ENCODE measurements at places on chromosomes 7 and 10.

- DNase-seq = no peak
These were observed 990.1 kb downstream of the CNTNAP2 start for GRCh38 chr7:147106746-147107145.

GRCh38 chr10:103648251-103648635 lies 154.7 kb downstream of the NEURL1 start:
- no peak for DNase-seq

- no peak for DNase-seq
These were observed 123.0 kb upstream of the SVIL start for GRCh38 chr10:29757551-29758297.

DNA sequence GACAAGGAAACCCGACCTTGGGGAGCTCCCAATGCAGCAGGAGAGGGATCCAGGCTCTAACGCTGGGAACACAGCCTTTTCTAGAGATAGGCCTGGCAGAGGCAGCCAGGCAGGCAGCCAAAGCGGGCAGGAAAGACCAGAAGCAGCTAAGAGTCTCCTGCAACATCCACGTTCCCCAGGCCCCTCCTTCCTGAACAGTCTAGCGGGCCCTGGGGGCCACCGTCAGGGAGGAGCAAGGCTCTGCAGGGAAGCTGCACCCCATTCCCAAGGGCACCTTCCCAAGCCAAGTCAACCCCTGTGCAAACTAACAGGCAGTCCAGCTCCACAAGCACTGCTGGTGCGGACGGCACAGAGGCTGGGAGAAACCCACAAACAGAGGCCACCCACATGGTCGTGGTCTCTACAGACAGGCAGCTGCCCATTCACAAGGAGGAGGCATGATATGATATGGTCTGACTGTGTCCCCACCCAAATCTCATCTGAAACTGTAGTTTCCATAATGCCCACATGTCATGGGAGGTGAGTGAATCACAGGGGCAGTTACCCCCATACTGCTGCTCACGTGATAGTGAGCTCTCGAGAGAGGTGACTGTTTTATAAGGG lies 115.7 kb downstream of the MAD1L1 start:
- DNase-seq = no peak

- no peak for DNase-seq
These were observed 32.0 kb downstream of the C10orf53 start for GRCh38 chr10:49711481-49711880.

GRCh38 chr7:124072603-124073309 lies 39.9 kb upstream of the TMEM229A start:
- DNase-seq = no peak

DNA sequence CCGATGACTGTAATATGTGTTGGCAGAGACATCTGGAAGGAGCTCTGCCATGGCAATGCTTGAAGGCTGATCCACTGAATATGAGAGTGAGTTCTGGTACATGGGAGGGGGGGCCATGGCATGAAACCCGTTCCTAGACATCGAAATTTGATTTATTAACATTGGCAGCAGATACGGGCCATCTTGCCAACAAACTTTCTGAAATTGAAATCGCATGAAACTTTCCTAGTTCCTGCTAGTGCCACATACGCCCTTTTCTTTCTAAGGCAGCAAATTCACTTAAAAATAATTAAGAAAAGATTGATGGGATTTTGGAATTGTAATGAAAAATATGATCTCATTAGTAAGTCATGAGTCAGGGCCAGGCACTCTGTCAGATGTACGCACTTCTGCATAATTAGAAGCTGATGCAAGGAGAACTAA lies 91.8 kb upstream of the KMT2C start:
- DNase-seq = no peak

- no peak for DNase-seq
These were observed 61.3 kb downstream of the CACNA2D1 start for GRCh38 chr7:82382276-82382675.

DNA sequence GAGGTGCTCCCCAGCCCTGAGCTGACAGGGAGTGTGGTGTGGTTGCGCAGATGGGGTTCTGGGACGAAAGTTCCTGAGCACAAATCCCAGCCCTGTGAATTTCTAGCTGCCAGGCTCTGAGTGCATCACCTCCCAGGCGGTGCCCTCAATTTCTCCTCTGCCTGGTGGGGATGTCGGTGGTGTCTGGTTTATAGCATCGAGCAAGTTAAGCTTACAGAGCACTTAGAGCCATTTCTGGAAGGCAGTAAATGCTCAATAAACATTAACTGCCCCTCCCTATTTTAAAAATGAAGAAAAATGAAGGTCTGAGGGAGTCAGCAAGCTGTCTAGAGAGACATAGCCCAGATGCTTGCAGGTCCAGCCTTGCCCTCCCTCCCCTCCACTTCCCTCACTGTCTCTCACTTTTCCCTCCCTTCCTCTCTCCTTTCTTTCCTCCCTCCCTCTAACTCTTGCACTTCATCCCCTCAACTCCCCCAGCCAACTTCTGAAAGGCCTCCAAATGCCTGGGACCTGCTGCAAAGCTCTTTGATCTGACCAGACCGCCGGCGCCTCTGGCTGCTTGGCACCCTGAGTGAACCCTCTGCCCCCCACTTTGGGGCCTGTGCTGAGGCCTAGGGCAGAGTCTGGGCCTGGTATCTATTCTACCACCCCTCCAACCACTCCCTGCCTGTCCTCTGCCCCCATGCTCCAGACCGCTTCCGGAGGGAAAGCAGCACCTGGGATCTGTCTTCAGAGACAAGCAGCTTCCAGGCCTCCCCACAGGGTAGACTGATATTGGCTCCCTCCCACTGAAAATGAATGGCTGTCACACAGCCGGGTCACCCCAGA lies 438.3 kb downstream of the RPS24 start:
- peak; percentile 35 for DNase-seq

DNA sequence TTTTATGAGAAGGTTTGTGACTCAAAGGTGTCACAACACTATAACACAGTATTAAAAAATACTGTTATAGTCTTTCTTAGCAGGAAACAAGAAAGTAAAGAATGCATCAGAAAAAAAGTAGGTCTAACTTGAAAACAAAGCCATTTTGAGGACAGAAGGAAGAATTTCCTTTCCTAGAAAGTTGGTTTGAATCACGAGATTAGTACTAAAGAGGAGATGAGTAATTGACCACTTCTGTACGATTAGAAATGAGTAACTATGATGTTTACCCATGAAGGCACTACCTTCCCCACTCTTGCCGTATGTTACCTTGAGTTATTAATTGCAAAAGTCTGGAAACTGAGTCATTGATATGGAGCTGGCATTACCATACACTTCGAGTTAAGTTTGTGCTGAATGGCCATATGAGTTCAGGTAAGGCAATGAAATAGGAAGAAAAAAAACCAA lies 65.2 kb downstream of the FAM185A start:
- no peak for DNase-seq

- peak; percentile 61 for DNase-seq
These were observed 1.8 kb downstream of the PFKFB3 start for GRCh38 chr10:6204341-6205191.

- DNase-seq = no peak
These were observed 176.0 kb downstream of the EXOC4 start for GRCh38 chr7:133428876-133429275.

- no peak for DNase-seq
These were observed 445.9 kb upstream of the LRRN3 start for GRCh38 chr7:110645060-110645459.

GRCh38 chr10:75508239-75508813 lies 76.9 kb downstream of the LRMDA start:
- no peak for DNase-seq

- DNase-seq = no peak
These were observed 147.7 kb downstream of the ACTR3B start for GRCh38 chr7:152907042-152907761.

- no peak for DNase-seq
These were observed 9.1 kb upstream of the ZYX start for GRCh38 chr7:143372070-143372469.

GRCh38 chr7:82343716-82344115 lies 99.9 kb downstream of the CACNA2D1 start:
- DNase-seq = no peak

DNA sequence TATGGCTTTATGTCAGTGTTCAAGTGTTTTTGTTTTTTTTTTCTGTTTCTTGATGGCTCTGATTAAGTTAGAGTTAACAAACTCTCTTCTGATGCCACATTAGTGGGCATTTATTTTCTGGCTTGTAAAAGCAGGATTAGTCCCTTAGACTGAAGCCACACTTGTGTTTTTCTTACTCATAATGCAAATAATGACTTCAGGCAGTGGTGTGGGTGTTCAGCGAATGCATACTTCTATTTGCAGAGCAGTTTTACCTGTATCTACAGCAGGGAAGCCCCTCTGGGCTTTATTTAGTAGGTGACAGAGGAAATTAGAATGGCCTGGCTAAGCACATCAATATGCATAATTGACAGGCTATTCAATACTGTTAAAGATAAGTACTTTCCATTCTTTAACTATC lies 79.9 kb downstream of the CNNM2 start:
- DNase-seq = no peak

DNA sequence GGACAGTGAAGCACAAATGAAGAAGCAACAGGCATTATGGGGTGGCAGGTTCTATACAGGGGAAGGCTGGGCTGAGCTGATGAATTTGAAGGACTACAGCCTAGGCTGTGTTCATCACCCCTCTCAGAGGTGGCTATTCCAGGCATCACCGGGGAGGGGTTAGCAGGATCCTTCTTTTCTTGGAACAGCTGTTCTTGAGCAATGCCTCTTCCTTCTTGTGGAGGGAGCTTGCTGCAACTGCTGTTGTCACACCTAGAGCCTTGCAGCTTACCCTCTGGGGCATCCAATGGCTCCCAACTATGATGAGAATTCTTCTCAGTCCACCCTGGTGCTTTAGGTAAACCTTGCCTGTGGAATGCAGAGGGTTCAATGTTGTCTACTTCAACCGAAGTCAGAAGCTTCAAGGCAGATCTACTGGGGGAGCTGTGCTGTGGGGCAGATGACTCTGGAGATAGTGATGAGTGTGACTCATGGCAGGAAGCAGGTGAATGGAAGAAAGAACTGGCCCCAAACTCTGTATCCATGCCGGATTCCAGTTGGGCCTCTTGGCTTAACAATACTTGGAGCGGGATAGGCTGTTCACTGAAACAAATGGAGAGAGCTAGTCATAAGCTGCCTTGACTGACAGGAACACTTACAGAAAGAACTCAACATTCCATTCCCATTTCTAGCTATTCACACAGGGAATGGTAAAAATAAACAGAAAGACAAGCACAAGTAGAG lies 21.5 kb upstream of the PPP3CB start:
- DNase-seq = no peak

- DNase-seq = no peak
These were observed 6.5 kb downstream of the SLC13A1 start for GRCh38 chr7:123193235-123193634.

DNA sequence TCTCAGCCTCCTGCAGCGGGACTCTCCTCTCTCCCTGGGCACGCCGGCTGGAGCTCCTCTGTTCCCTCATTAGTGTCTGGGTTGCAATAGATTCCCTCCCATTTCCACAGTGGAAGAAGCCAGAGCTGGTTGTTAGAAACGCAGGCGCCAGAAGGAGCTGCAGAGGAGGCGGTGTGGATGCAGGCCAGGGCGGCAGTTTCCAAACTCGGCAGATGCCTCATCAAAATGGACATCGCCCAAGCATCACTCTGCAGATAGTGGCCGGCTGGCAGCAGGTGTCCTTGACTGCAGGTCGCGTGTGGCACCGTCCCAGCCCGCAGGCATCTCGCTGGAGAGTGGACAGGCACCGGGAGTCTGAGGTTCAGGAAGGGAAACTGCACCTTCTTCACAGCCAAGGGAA lies 201.8 kb downstream of the TCERG1L start:
- DNase-seq = no peak

GRCh38 chr10:48590945-48591344 lies 13.9 kb downstream of the ARHGAP22 start:
- no peak for DNase-seq

- DNase-seq = no peak
These were observed 1016.5 kb downstream of the GRM8 start for GRCh38 chr7:126236261-126236660.

DNA sequence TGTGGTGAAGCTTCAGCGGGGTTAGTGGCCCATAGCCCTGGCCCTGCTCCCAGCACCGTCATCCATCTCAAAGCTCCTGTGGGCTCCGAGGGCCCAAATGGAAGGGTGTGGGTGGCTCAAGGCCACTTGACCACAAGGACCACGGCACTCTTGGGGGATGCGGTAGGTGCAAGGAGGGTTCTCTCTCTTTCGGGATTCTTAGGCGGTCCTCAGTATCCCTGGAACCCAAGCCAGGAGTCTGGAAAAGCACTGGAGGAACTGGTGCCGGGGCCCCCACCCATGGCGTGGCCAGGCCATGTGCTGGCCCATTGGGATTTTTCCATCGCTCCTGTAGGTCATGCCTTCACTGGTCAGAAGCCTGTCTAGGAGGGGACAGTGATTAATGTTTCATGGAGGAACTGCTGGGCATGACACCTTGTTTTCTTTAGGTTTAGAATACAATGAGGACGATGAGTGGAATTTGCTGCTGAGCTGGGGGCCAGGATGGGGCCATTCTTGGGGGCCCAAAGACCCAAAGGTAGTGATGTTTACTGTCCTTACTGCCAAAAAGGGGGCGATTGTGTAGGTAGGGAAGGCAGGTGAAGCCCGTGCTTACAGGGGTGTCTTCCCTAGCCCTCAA lies 16.7 kb downstream of the AQP1 start:
- DNase-seq = no peak

DNA sequence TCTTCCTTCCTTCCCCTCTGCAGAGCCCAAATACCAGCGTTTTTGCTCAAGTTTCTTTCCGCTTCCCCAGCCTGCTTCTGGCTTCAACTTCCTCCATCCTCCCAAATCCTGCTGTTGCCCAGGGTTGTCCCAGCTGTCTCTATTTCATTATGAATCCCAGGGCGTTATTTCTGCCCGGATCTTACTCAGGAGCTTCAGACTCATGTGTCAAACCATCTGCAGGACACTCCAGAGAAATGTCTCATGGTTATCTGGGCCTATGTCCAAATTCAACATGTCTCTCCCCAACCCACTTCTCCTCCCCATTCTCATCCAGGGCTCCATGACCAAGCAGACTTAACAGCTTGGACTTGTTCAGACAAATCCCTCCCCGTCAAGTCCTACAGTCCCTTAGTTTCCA lies 15.6 kb downstream of the ARHGAP22 start:
- DNase-seq = no peak

DNA sequence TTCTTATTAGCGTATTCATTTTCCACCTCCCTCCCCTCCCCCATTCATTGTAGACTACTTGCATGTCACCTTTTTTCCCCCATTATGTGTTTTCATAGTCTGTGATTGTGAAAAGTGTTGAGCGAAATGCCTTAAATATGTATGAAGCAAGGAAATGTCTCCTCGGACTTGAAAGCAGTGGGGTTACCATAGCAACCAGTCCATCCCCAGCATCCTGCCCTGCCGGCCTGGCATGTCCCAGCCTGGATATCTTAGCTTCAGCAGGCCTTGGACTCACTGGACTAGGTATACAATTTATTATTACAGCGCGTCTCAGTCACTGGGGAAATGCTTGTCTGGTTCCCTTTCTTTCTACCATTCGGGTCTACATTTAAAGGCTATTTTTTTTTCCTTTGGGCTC lies 283.6 kb downstream of the BICC1 start:
- no peak for DNase-seq

DNA sequence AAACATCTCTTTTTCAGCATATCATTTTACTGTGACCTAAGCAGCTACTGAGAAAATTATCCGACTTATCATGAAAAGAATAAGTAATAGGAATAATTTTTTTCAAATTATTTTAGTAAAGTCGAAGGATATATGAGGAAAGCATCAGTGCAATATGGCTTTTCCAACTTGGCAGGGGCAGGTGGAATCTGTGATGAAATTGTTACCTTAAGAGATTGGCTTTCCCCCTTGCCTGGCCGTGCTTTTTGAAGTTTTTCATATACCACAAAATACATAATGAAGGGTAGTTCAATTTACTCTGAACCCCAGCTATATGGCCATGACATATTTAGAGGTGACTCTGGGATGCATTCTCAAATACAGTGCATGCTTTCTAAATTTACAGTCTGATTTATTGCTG lies 87.2 kb upstream of the MKX start:
- DNase-seq = no peak

GRCh38 chr10:22648547-22648961 lies 65.8 kb downstream of the PIP4K2A start:
- DNase-seq = no peak
